ENCODE measurements at places on chromosomes 5 and 9.

DNA sequence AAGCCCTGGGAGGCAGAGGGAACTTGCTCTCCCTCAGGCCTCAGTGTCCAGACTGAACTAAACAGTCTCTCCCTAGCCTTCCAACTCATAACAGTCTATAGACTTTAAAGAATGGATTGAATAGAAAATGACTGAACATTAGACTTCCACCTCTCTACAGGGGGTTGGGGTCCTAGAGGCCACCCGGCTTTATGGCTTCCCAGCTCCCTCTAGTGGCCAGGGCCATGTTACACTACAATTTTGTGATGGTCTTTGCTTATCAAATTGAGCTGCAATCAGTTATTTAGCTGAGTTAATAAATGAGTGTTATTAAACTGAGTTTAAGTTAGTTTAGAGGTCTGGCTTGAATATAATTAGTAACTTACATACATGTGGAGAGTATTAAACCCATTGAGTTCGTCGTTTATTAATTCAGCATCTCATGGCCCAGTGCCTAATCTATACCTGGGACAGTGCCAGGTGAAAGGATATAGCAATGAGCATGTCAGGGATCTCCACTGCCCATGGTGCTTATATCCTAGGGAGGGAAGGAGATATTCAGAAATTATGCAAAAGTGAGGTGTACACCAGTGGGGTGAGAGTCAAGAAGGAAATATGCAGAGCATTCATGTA lies 105.2 kb downstream of the SH3TC2 start:
- peak; percentile 12 for DNase-seq

DNA sequence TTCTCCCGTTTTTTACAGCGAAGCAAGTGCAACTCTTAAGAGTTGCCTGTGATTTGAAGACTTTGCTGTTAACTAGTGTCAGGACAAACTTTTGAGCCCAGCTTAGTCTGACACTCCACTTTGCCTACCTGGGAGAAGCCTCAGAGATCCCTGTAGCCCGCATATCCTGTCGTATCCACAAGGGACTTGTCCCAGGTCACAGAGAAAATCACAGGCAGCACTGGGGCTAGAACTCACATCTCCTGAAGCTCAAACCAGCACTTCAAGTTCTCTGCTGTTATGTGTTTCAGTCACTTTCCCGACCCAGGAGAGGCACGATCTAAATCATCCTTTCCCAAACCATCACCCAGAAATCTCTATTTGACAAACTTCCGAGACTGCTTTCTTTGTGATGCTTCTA lies 584.5 kb downstream of the ACTL7B start:
- no peak for DNase-seq

GRCh38 chr5:117463881-117464570 lies 889.4 kb upstream of the SEMA6A start:
- no peak for DNase-seq

- DNase-seq: no peak
Measured at GRCh38 chr5:164784230-164784629, 1278.8 kb downstream of the MAT2B start.

- no peak for DNase-seq
Measured at GRCh38 chr9:94480205-94480604, 74.7 kb upstream of the PCAT7 start.

DNA sequence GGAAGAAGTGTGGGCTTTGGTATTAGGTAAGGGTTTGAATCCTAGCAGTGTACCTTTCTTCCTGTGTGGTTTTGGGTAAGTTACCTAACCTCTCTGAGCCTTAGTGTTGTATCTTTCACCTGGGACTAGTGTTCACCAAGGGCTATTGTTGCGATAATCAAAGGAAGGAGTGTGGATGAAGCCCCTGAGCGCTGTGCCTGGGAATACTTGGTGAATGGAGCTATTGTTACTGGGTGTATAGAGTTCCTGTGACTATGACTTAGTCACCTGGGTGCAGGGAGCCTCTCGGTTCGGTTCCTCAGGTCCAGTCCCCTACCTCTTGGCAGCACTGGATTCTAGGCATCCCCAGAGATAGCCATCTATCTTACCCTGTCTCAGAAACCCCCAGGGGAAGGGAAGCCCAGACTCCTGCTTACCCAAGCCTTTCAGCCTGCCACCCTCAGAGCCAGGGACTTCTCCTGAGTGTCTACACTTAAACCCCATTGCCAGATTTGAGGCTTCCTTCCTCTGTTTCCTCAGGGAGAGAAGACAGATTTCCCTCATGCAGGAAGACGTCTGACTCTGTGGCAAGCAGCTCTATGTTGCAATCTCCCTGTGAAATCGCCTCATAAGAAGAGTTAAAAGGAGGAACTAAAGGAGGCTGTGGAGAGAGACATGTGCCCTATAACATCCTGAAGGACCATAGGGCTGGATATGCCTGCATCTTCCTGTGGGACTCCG lies 181.0 kb upstream of the PITX1 start:
- no peak for DNase-seq

DNA sequence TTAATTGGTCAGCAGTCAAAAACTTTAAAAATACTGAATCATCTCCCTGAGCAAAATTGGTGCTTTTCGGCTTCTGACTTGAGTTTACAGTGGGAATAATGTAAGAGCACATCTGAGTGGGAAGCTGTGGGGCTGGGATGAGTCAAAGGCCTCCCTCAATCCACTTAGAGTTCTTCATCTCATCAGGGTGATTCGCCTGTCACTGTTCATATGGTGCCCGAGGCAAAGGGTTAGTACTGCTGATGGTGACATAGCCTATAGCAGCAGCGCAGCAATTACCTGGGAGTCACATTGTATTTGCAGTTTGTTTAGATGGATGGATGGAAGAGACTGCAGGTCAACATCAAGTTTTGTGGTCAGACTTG lies 113.8 kb upstream of the ZNF608 start:
- no peak for DNase-seq

DNA sequence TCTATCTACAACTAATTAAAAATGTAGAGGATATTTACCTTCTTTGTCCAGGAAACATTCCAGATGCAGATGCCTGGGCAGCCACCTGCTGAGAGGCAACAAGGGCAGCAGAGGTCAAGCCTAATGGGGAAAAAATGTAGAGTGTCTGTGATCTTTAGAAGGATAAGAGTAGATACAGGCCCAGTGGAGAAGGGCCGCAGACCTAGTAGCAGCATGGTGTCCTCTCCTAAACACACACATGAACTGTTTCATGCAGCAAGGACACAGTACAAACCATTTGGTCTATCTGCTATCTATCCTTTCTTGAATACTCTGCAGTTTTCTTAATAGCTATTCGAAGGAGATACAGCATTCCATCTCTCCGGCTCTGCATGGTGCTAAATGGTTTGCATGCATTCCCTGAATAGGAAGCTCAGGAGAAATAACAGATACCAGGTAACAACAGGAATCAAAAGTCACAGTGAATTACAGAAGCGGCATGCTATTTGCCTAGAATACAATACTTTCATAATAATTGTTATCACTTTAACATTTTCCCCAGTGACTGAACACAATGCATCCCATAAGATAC lies 107.3 kb downstream of the ZNF608 start:
- no peak for DNase-seq

DNA sequence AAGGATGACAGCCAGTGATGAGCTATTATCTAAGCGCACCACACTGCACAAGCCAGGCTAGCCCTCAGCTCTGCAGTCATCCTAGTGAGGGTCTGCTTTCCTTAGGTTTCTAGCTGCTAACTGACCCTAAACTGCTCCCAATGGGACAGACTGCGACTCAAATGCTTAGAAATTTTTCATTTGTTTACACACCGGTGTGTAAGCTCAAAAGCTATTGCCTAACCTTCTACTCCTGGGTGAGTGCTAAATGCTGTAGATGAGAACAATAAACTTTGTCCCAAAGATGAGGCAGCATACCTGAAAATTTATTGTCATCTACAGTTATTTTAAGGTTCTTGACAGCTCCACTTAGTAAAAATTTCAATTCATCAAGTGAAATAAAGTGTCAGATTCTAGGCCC lies 311.4 kb downstream of the TMEM167A start:
- DNase-seq: no peak

GRCh38 chr9:70080481-70081119 lies 37.0 kb downstream of the MAMDC2 start:
- no peak for DNase-seq
